Fibroblast of the aortic adventitia (primary cell): ENCODE measurements at places on chromosomes 3 and 15. TPM values are rescaled to one million over a fixed set of nuclear protein-coding genes. Genes with fewer than 3 reads are reported as not detected.

The SOX2 gene
- total RNA-seq, result not detected in 2 replicates

The COL6A5 gene
- total RNA-seq, result under 0.01 TPM in 1 of 2 replicates, not detected in the other

The FNDC3B gene
- total RNA-seq, result 53.0 and 139 TPM in 2 replicates

The STRIT1 gene
- not detected in 2 replicates for total RNA-seq

The TTC21A gene
- total RNA-seq, result 2.4 and 3.8 TPM in 2 replicates

The ZNF197 gene
- 16.4 and 22.2 TPM in 2 replicates for total RNA-seq
